ENCODE measurements at places on chromosomes 7 and 10.

- no peak for DNase-seq
Observed at GRCh38 chr7:132950725-132951124, 131.2 kb downstream of the CHCHD3 start.

DNA sequence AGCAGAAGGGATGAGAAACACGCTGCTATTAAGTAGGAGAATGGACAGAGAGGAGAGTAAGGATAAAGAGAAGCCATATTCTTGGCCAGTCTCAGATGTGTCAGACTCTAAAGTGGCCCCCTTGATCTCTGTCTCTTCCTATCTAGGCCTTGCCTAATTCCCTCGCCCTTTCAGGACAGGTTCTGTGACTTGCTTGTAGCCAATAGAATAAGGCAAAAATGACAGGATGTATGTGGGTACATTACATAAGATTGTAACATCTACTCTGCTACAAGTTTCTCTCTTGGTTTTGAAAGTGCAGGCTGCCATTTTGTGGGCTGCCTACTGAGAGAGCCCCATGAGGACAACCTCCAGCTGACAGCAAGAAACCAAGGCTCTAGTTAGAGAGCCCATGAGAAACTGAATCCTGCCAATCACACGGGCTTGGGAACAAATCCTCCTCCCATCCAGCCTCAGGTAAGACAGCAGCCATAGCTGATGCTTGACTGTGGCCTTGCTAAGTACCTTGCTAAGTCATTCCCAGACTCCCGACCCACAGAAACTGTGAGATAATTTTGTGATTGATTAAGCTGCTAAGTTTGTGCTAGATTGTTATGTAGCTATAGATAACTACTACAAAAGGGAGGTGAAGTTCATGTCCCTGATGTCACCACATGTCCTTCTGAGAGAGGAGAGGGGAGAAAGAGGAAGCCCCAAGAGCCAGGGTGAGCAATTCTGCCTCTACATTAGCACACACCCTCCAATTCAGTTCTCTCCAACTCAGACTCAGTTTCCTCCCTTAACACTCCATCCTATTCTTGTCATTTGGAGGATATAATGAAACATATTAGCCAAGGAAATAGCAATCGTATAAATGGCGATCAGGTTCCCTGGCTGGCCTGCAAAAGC lies 185.5 kb downstream of the SGMS1 start:
- no peak for DNase-seq

- DNase-seq, result no peak
Observed at GRCh38 chr7:36781011-36781738, 56.9 kb upstream of the AOAH start.

DNA sequence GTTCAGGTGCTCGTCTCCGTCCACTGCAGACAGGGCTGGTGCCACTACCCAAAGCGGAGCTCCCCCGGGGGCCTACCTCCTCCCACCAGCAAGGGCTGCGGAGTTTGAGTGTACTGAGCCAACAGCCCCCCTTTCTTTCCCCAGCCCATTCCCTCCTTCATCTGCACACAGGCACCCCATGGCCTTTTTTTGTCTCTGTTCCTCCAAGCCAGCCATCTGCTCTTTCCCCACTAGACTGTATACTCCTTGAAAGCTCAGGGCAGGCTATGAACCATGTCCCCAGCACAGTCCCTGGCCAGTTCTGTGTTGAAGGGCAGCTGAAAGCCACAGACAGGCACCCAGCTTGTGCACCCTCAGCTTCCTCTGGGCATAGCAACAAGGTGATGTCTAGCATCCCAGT lies 99.4 kb downstream of the ZMIZ1 start:
- no peak for DNase-seq

DNA sequence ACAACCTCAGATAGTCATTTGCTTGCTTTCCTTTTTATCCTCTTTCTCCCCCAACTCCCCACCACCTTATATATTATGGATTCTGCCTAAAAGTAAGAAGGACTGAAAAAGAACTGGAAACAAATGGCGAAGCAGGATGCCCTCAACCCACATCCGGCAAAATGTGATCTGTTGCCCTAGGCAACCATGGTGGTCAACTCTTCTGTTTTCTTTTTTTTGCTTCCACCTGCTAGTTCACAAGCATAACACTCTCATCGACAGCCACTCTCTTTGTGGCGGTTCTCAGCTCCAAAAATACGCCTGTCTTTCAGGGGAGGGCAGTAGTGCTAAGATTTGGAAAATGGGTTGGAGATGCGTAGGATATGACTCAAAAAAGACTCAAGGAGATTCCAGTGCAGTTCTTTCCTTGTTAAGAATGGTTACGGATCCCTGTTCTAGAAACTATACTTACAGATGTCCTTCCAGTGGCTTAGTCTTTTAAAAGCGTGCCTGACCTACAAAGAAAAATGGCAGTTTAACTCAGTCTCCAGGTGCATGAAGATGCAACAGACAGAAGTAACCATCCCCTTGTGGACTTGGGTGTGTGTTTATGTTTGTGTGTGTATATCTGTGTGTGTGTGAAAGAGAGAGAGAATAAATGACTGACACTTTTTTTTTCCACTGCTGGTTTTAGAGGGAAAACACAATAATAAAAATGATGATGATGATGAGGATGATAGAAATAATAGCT lies 10.7 kb downstream of the APBB1IP start:
- no peak for DNase-seq

GRCh38 chr7:140384894-140385545 lies 13.3 kb downstream of the SLC37A3 start:
- DNase-seq, result no peak

GRCh38 chr10:122854648-122855047 lies 9.0 kb upstream of the CUZD1 start:
- peak; percentile 62 for DNase-seq

DNA sequence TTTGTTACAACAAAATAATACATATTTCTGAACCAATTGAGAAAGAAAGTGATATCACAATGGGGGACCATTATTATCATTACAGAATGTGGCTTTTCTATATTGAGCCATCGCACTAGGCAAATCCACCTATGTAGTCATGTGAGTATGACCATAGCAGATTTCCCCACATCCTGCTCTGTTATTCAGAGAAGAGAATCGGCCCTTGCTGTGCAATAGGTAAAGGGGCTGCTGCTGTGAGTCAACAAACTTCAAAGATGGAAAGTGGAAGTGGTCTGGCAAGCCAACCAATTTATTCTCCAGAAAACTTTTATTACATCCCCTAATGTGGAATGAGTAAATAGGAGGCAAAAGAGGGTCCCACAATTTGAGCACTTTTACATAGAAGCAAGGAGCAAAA lies 573.4 kb downstream of the ETV1 start:
- DNase-seq, result no peak
